Mucosa of gallbladder (tissue), 1 donor: ENCODE measurements at places on chromosomes 11 and 22. TPM values are rescaled to one million over a fixed set of nuclear protein-coding genes. Genes with fewer than 3 reads are reported as not detected.

APOL5 gene
- not detected for total RNA-seq

GRCh38 chr22:21760640-21761039 lies 25.0 kb upstream of the YPEL1 start:
- DNase-seq = no peak

DNA sequence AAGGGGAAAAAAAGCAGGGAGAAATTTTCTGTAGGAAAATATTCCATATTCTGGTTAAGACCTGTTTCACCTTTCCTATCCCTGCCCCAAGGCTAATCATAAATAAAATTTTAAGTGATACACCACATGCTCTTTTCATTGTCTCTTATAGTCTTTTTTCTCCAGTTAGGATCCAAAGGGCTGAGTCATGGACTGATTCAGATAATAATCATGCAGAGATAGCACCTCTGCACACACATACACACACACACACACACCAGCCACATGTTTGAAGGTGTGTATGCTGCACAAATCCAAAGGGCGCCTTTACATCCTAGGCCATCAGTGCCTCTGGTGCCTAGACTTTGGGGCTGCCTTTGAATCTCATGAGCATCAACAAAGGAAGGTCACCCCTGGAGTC lies 35.5 kb upstream of the CWF19L2 start:
- no peak for DNase-seq

- no peak for DNase-seq
Observed at GRCh38 chr11:61811831-61812230, 5.0 kb downstream of the FADS1 start.

UBQLNL gene
- total RNA-seq = 0.69 TPM

GRCh38 chr11:134857035-134857434 lies 445.0 kb upstream of the B3GAT1 start:
- no peak for DNase-seq

TRIM66 gene
- total RNA-seq = 7.1 TPM

DNA sequence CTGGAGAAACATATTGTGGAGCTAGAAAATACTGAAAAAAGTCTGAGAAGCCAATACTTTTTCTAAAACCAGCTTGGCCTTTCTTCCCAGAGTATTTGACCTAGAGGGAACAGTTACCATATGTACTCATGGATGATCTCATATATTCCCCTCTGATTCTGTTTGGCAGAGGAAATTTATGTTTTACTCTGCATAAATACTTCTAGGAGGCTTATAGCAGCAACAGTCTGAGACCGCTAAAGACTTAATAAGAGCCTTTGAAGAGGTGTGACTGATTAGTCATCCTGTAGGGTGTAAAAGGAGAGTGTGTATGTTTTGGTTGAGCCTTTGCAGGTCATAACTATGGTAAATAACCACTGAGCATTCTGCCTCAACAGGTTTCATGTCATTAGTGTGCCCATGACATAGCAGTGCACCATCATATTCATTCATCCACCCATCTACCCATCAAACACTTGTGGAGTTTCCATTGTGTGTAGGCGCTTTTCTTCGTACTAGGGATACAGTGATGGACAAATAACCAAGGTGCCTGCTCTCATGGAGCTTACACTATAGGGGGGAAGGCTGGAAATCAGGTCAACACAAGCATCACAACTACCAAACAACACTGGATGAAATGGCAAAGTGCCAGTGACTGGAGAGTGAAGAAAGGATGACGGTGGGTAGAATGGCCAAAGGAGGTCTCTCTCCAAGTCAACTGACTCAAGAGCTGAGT lies 44.5 kb downstream of the TRAF6 start:
- DNase-seq = no peak
